ENCODE measurements at places on chromosomes 12 and 14. TPM values are rescaled to one million over a fixed set of nuclear protein-coding genes. Genes with fewer than 3 reads are reported as not detected.
A peak's percentile ranks its signal among the peaks of the same experiment; 100 is the strongest.

Gene KLRB1
- total RNA-seq = 1.6 TPM

Gene KRT6C
- not detected for total RNA-seq

Gene SYT1
- total RNA-seq = 1.8 TPM

Gene PYM1
- total RNA-seq = 23.5 TPM

Gene PDZRN4
- 6.8 TPM for total RNA-seq

GRCh38 chr14:89236851-89237250, 180.2 kb downstream of the FOXN3 start:
- DNase-seq = no peak

GRCh38 chr12:67280572-67280971, 11.4 kb downstream of the CAND1 start:
- no peak for DNase-seq

- no peak for DNase-seq
These were observed 52.9 kb downstream of the SYT1 start for GRCh38 chr12:78917513-78917912.

DNA sequence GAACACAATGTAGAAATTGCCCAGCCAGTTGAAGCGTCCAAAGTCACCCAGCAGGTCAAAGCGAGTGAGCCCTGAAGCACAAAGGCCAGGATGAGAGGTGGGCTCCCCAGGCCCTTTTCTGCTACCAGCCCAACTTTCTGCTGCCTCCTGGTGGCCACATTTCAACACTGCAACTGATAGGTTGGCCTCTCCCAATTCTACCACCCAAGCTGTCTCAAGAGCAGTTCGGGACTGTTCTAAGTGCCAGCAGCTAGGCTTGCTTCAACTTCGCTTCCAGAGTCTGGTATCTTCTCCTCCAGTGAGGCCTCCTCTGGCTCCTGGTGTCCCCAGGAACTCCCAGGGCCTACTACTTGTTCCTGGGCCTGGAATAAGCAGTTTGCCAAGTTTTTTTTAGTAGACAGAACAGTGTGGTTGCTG, 3.4 kb upstream of the DHH start:
- peak; percentile 63 for DNase-seq

DNA sequence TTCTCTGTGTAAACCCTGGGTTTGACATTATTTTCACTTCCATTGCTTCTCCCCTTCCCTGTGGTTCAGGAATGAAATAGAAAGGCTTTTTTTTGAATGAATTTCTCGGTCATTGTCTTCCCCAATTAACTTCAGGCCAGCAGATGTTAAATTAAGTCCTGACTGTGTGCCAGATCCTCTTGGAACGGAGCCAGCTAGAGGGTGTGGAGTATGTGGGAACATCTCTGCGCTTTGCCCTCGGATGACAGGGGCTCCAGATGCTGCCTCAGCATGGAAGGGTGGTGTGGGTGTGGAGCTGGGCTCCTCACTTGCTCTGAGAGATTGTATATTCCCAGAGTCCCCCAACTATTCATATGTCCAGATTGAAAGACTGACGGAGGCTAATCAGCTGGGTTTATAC, 13.1 kb downstream of the KRT85 start:
- no peak for DNase-seq

DNA sequence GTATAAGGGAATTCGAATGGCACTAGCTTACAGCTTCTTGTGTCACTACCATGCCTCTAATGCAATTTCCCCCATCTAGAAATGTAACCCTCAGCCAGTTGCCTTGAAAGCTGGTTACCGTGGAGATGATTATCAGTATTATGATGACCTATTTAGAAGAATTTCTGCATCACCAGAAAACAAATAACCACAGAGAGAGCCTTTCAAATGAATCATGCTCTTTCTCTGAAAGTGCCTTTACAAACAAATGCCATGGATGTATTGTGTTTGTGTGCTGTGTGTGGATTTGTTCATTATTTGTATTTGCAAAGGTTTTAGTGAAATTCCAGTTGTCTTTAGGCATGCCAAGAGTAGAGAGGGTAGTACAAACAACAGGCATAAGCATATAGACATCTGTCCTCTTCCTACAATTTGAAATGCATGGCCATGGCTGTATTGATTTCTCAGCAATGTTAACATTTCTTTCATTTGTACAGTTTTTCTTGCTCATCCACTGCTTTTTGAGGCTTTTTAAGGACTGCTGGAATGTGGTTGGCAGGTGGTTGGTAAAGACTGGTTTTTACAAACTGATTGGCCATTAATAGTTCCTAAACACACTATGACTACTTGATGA, 266.5 kb downstream of the PAWR start:
- no peak for DNase-seq

DNA sequence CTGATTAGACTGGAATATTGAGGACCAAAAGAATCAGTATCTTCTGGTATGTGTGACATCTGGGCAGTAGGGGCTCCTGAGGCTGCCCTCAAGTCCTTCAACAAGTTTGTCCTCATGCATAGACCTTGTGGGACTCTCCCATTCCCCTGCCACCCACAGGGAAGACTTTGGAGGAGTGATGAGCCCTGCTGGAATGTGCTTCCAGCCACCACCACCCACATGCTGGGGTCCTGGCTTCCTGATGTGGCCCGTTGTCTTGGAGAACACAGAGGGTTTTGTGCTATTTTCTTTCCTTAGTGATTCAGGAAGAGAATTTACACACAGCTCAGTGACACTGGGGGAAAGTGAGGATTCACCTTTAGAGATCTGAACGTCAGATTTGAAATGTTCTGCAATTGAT, 29.2 kb upstream of the SEL1L start:
- DNase-seq = no peak

All from aorta (tissue), 5 donors.